Activated CD8-positive, alpha-beta memory T cell treated with anti-CD3 and anti-CD28 coated beads for 1 hour (primary cell): ENCODE measurements at places on chromosomes 2 and 18.
A peak's percentile ranks its signal among the peaks of the same experiment; 100 is the strongest.

DNA sequence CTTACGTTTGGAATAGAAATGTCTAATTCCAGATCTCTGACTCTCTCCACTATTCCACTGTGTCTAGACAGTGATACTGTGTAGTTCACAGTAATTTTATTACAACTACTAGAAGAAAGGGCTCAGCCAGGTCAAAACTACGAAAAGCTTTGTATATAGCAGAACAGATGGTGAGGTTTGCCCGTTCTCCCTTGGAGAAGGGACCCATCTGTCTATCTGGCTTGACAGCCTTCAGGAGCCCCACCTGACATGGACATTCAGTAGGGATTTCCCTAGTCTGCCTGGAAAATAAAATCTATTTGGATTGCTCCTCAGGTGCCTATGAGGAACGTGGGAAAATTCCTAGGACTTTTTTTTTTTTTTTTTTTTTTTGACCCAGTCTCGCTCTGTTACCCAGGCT lies 435.4 kb downstream of the NRXN1 start:
- DNase-seq = no peak

GRCh38 chr2:17857021-17857420 lies 21.4 kb upstream of the KCNS3 start:
- DNase-seq = no peak

DNA sequence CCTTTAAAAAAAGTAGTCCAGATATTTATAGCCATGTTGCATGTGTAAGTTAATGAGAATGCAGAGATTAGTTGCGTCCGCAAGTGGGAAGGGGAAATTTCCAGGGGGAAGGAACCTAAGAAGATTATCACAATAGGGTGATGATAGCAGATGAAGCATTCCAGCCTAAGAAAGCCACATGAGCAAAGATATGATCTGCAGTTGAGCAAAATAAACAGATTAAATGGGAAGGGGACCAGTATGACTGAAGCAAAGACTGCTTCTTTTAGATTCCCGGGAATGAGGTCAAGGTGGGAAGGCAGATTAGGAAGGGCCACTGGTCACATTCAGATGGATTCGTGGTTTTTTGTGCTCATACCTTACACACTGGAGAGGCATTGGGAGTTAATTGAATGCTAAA lies 154.6 kb upstream of the CDH2 start:
- DNase-seq = no peak

DNA sequence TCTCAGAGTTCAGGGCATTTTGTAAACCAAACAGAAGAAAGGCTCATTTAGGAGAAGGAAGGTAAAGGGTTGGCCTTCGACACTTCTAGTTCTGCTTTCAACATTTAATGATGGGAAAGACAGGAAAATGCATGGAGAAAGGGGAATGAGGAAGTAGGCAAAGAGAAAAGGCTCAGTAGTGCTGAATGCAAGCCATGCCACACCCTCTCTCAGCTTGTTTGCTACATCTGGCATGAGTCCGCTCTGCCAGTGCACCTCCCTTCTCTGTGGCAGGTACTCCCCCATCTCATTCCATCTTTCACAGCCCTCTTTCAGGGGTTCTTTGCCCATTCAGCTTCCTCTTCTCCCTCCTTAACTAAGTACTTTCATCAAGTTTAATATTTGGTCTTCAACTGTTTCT lies 120.9 kb upstream of the ITGB6 start:
- DNase-seq = no peak

DNA sequence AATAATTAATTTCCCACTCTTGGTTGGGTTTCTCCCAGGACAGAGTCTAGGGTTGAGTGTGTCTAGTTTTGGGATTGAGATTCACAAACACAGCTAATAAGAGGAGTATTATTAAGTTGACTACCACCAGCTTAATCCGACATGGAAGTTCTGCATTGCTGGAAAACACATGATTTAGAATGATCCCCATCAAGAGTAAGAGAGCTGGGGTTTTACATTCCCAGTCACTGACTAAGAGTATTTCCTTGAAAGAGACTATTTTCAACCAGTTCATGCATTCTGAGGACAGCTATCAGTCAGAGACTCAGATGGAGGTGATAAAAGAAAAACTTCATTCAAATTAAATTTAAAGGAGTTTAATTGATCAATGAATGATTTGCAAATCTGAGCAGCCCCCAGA lies 334.6 kb upstream of the LRATD1 start:
- DNase-seq = no peak

GRCh38 chr2:176494949-176495353 lies 225.7 kb downstream of the MTX2 start:
- no peak for DNase-seq

- no peak for DNase-seq
These were observed 18.8 kb upstream of the TNS1 start for GRCh38 chr2:218021536-218022071.

DNA sequence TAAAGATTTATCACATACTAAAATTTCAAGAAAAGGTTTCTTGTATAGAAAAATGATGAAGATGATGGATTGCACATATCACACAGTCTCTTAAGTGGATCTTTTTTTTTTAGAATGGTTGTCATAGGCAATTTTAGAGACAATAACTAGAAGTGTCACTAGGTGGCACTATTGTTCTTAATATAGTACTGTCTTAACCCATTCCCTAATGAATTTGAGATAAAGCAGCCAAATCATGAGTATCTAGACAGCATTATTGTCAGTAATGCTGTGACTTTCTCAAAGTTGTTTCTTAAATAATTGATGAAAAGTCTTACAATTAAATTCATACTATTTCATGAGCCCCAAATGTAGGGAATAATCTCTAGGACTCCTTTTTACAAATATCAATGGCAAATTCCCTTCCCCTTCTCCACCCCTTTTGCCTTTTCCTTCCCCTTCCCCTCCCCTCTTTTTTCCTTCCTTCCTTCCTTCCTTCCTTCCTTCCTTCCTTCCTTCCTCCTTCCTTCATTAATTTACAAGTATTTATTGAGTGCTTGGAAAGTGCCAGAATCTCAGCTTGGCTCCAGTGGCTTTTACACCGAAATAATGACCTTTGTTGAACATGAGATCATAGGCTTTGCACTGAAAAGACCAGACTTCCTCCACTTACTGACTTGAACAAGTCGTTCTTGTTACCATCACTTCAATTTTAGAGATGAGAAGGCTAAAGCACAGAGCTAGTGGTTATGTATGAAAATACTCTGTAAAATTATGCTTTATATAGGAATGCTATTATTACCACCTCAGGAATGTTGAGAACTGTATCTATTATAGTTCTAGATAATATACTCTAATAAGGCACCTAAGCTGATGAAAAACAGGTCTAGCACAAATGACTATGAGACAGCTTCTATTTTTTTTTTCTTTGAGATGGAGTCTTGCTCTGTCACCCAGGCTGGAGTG lies 19.8 kb downstream of the MYL12B start:
- DNase-seq = no peak

- no peak for DNase-seq
These were observed 32.3 kb downstream of the COPS8 start for GRCh38 chr2:237118025-237118424.

GRCh38 chr2:154556146-154556545 lies 142.3 kb upstream of the KCNJ3 start:
- DNase-seq = no peak

DNA sequence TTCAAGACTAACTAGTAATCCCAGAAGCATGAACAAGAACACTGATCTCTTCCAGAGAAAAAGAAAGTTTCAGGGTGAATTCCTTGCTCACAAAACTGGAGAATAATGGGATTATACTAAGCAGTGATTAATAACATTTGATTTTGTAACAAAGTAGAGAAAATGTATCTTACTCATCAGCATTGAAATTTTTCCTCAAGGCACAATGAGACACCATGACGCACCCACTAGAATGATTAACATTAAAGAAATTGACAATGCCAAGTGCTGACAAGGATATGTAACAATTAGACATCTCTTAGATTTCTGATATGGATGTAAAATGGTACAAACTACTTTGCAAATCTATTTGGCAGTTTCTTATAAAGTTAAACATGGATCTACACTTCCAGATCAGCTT lies 101.1 kb upstream of the EPHA4 start:
- DNase-seq = no peak

DNA sequence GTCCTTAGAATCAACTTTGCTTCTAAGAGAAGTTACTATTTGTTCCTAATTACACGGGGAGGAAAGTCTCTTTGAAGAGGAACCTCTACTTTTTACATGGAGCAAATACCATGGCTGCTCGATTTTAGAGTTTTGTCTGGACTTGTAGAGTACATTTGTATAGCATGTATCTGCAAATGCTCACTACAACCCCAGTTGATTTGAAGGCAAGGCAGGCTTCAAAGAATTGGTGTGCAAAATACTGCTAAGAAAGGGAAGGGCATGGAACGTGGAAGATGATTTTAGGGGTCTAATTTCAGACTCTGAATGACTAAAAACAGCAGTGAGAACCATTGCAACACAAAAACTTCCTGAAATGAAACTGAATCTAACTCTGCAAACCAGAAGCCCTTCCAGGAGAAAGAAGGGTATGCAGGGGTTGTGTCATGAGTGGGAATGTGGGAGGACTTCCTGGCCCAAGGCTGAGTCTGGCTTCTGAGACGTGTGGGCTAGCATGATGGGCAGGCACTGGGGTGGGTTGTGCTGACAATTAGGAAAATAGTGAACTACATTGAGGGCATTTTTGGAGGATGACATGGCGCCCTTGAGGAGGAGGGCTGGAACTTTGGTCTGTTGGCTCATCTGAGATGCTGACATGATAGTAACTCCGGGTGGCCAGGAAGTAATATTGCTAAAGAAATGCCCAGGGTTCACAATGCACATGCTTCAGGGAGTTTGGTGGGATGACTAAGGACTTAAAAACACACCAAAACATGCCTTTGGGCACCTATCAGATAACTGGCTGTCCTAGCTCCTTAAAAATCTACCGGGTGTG lies 18.9 kb upstream of the IL1R2 start:
- no peak for DNase-seq

DNA sequence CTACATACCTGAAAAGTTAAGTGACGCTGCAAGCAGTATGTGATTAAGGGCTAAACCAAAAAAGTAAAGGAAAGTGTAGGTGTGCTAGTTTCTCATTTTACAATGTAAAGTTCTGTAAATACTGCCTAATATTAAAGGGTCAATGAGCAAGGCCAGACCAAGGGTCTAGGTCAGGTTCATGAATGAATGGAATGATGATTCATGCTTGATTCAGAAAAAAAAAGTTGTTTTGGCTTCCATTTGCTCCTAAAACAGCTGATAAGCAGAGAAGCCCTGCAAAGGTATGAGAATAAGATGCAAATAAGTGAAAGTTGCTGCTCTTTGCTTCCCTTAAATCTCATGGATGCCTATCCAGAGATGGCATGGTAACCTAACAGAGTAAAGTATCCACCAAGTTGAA lies 61.3 kb downstream of the PTRHD1 start:
- no peak for DNase-seq

- DNase-seq = no peak
These were observed 158.0 kb downstream of the SMAD7 start for GRCh38 chr18:48792611-48793380.

- DNase-seq = no peak
These were observed 979.5 kb upstream of the CELF4 start for GRCh38 chr18:38545071-38545470.

DNA sequence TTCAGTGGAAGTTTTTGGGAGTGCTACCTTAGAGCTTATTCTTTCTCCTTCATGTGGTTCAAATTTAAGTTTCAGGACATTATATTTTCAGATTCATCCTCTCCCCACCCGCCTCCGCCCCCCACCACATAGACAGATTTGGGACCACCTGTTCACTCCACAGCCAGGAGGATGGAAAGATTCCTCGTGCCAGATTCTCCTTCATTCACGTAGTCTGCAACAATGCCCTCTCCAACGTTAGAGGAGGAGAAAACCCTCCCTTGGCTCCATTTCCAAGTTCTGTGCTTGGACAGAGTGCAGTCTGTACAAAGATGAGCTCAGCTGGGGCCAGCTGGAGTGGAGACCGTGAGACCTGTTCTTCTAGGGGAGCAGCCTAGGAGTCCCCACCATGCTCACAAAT lies 26.2 kb downstream of the POU3F3 start:
- DNase-seq = no peak

GRCh38 chr2:203484266-203485112 lies 50.6 kb downstream of the RAPH1 start:
- DNase-seq = peak; percentile 8

DNA sequence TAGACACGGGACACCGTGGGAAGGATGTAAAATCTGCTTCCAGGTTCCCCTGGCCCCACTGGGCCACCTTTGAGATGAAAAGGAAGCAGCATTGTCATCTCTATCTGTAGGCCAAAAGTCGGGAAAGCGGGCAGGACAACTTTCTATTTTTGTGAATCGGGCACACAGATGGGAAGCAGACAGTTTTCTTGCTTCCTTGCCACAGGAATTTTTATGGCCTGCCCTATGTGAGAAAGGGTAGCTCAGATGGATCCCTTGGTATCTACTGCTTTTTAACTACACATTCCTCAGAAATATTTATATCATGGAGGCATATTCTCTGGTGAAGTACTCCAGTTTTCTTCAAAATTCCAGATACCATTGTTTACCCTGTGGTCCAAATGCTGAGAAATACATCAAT lies 735.5 kb downstream of the CBLN2 start:
- DNase-seq = no peak

DNA sequence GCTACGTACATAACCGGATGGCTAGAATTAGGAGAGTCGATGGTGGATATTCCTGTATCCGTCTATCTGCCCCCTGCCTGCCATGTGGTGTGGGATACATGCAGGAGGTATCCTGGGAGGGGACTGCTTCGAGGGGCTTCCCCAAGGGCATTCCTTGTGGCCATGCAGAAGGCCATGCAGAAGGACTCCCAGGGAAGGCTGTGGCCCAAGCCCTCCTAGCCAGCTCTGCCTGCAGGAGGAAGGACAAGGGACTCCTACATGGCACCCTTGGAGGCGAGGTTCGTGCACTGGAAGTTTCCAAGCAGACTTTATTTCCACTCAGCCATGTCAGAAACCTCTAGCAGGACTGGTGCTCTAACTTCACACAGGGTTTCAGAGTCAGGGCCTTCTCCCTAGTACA lies 136.1 kb downstream of the KLHL29 start:
- DNase-seq = no peak

DNA sequence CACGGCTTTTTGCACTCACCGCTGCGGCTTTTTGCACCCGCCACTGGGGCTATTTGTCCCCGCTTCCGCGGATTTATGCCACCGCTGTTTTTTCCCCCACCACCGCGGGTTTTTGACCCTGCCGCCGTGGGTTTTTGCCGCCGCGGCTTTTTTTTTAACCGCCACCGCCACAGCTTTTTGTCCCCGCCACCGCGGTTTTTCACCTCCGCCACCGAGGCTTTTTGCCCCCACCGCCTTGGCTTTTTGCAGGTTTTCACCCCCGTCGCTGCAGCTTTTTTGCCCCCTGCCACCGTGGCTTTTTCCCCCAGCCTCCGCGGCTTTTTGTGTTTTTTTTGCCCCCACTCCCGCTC lies 2796.7 kb upstream of the TEKT4 start:
- DNase-seq = no peak

- DNase-seq = no peak
These were observed 307.2 kb upstream of the MMADHC start for GRCh38 chr2:149894760-149895159.

GRCh38 chr2:184735611-184736010 lies 137.3 kb downstream of the ZNF804A start:
- DNase-seq = no peak
